ENCODE measurements at places on chromosomes 3 and 15.

GRCh38 chr3:151008699-151009098 is 36.2 kb upstream of the CLRN1 start:
- no peak for DNase-seq
- H3K36me3 ChIP-seq = no peaks in the 10 kb centered on the region
- no peaks in the 10 kb centered on the region for H3K27me3 ChIP-seq

- H3K27ac ChIP-seq = no peak overlapping the region
- no peak for DNase-seq
- no peaks in the 10 kb centered on the region for H3K36me3 ChIP-seq
- no peak overlapping the region for H3K4me3 ChIP-seq
- no peaks in the 10 kb centered on the region for H3K27me3 ChIP-seq
Measured at GRCh38 chr3:155179437-155179827, 99.3 kb downstream of the MME start.

DNA sequence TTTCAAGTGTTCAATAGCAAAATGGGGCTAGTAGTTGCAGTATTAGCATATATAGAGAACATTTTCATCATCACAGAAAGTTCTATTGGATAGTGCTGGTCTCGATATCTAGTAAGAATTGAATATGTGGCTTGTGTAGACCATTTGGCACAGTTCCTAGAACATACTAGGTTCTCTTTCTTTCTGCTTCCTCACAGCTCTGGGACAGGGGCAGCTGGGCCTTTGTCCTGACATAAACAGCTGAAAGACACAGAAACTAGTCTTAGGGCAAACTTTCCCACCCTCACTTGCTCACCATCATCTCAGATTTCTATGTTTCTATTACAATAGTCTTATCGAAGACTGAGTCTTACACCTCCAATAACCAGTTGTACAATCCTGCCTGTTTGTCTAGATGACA is 63.7 kb upstream of the DLG1 start:
- H3K27me3 ChIP-seq = no peaks in the 10 kb centered on the region
- H3K4me1 ChIP-seq = peaks cover 11% of the 10 kb centered on the region
- H3K36me3 ChIP-seq = no peaks in the 10 kb centered on the region
- no peak overlapping the region for H3K4me3 ChIP-seq

- no peak overlapping the region for H3K4me3 ChIP-seq
- no peak for DNase-seq
- H3K36me3 ChIP-seq = no peaks in the 10 kb centered on the region
- no peak overlapping the region for H3K27ac ChIP-seq
- H3K27me3 ChIP-seq = no peaks in the 10 kb centered on the region
Measured at GRCh38 chr3:170792471-170792870, 77.5 kb downstream of the RPL22L1 start.
